ENCODE measurements at places on chromosomes 7 and 10. TPM values are rescaled to one million over a fixed set of nuclear protein-coding genes. Genes with fewer than 3 reads are reported as not detected.

DNA sequence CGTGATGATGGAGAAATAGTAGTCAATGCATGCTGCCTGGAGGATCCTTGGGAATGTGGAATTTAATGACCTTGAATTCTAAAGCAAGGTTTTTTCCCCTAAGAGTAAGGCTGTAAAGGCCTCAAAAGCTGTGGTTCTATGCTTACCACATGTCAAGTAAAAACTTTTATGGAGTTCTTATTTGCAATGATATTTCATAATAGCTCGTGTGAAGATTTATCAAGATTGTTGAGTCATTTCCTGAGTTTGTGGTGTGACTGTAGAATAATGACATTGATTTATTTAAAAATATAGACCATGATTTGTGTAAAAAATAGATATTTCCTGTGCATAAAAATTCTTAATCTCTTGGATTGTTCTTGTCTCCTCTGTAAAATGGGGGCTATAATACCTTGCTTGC lies 67.5 kb upstream of the SORCS1 start:
- no peak for DNase-seq

DNA sequence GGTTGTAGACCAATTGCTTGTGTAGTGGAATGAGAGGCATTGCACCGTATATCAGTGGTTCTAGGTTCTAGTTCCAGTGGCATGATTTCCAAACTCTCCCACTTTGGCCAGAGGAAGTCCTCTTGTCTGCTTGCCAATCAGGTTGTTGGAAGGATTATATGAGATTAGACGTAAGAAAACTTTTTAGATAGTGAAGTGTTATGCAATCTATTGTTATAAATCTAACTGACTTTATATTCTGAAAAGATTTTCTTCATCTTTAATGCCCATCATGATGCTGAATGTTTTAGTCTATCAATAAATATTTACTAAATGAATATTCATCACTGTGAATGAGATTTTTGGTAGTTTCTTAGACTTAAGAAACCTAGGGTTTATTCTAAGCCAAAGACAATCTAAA lies 152.6 kb downstream of the TFPI2 start:
- no peak for DNase-seq

- no peak for DNase-seq
These were observed 207.2 kb downstream of the SKAP2 start for GRCh38 chr7:26657206-26657641.

GRCh38 chr10:87658858-87659555 lies 671 bp upstream of the PAPSS2 start:
- DNase-seq: no peak

DNA sequence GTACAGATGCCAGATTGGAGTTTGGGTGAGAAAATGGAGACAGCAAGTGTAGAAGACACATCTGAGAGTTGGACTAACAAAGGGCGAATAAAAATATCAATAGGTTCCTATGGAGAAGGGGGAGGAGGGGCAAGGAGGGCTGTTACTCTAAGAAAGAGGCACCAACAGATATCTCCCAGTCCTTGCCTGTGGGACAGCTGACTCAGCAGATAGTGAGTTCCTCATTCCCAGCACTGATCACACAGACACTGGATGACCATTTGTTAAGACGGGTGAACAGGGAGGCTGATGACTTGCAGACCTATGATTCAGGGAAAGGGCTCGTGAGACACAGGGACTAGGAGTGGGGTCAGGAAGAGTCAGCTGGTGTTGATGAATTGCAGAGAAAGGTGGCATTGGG lies 5.7 kb upstream of the PRR15 start:
- no peak for DNase-seq

- DNase-seq: no peak
These were observed 68.0 kb upstream of the CCNY start for GRCh38 chr10:35268323-35268722.

DNA sequence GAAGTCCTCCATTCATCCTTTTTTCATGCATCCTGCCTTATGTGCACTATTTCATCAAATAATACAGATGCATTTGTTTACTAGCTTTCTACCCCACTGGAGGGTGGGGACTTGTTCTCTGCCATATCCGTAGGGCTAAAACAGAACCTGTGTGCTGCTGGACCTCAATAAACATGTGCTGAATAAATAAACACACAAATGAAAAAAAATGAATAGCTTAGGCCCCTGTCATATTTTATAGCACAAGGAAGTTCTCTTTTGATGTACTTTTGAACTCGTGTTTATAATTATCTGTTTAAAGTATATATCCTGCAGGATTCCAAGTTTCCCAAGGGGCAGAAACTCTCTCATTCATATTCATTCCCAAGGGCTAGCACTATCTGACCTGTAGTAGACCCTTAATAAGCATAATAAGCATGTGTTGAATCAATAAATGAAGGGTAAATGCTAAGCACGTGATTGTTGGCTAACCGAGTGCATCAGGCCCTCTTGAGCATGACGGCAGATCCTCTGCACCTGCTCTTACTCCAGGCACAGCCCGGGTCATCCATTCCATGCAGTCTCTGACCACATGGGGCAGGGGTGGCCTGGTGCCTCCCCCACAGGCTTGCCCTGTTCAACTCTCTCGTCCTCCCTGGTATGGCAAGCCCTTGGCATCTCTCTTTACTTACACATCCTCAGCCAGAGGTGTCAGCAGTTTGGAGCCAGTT lies 474.1 kb upstream of the ZMIZ1 start:
- DNase-seq: no peak

GRCh38 chr7:24800667-24801066 lies 43.4 kb upstream of the GSDME start:
- no peak for DNase-seq

GRCh38 chr10:85926986-85927385 lies 439.6 kb downstream of the GRID1 start:
- DNase-seq: no peak

The PNLIPRP2 gene
- total RNA-seq: not detected
